T-cell (primary cell): ENCODE measurements at places on chromosomes 3 and 15.

DNA sequence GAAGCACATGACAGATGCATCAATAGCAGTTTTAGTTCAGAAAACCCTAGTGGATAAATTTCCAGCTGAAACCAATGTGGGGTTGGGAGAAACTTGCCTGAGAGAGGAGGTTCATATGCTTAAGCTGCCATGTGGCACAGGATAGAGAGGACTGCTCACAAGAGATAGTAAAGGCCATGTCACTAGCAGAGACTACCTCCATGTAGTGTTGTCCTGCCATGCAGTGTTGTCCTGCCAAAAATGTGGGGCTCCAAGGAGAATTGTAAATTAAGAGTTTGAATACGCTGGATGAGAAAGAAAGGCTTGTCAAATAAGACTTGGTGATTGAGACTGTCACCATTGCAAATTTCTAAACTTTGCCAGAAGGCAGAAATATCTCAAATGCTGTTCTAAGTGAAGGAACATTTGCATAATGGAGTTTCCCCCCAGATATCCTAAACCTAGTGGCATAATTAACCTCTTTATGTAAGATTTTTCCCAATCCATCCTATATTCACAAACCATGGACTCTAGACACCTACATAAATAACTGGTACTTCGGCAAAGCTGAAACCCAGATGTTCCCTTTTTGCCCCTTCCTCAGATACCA is 938.3 kb upstream of the ALCAM start:
- DNase-seq: no peak

DNA sequence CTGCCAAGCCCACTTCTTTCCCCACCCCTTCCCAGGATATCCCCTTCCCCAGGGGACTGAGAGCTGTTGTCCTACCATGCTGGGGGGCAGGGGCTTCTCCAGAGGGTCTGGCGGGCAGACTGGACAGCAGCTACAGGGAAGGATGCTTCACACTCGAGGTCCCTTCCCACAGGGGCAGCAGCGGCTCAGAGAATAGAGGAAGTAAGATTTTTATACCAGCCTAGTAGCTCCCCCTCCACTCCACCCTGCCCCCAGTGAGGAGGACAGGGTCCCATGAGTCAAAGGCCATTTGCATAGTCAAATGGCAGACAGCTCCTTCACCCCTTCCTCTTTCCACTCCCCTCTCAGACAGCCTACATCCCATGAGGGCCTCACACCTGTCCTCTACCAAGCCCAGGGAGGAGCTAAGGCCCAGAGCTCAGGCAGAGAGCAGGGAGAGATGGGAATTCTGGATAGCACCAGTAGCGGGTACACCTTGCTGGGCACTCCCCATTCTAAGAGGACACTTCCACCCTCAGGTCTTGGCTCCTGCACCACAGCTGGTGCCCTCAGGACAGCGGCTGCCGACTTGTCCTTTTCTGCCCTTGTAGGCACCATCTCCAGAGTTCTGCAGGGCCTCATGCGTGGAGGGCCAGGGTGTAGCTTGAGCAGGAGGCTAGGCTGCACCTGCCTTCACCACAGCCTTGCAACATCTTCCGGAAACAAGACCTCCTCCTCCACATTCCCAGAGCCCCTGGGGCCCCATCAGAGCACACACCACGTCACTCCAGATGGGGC is at the start of gene TLR9:
TSS of gene TLR9 (minus strand) at position 194 of the 777 bp plus-strand sequence. CDS start at position 78, 116 bp downstream.
- DNase-seq: no peak

- DNase-seq: no peak
Measured at GRCh38 chr3:156525808-156526207, 29.1 kb downstream of the SSR3 start.

DNA sequence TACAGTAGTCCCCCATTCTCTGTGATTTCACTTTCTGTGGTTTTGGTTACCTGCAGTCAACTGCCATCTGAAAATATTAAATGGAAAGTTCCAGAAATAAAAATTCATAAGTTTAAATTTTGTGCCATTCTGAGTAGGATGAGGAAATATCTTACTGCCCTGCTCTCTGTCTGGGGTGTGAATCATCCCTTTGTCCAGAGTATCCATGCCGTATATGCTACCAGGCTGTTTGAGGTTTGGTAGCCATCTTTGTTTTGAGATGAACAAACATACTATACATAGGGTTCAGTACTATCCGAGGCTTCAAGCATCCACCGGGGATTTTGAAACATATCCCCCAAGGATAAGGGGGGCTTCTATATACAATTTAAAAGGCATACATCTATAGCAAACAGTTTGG is 16.3 kb upstream of the FEM1B start:
- DNase-seq: no peak

GRCh38 chr15:63264688-63265293 is 12.6 kb upstream of the APH1B start:
- DNase-seq: no peak
